Esophagus squamous epithelium (tissue), 5 donors: ENCODE measurements at places on chromosomes 12 and 14.

GRCh38 chr14:68981539-68981976 lies 2.5 kb upstream of the ACTN1 start:
- no peak for DNase-seq

DNA sequence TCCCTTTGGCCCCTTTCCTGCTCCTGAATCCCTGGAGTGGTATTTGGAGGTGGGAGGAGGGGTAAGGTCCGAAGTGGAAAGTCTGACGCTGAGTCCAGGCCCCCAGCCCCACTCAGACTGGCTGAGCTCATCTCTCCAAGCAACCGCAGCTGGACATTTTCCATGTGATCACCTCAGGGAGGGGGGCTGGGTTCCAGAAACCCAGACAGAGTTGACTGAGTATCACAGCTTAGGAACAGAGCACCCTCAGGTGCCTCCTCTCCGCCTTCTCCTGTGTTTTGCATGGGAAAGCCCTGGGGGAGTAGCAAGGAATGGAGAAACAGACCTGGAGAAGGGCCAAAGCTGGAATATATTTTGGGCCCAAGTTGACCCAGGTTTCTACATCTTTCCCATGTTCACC lies 8.0 kb upstream of the ITGA5 start:
- no peak for DNase-seq

- DNase-seq, result no peak
Observed at GRCh38 chr14:77120771-77121743, 20.5 kb downstream of the ZDHHC22 start.

- no peak for DNase-seq
Observed at GRCh38 chr12:4275870-4276301, 2.3 kb downstream of the CCND2 start.

DNA sequence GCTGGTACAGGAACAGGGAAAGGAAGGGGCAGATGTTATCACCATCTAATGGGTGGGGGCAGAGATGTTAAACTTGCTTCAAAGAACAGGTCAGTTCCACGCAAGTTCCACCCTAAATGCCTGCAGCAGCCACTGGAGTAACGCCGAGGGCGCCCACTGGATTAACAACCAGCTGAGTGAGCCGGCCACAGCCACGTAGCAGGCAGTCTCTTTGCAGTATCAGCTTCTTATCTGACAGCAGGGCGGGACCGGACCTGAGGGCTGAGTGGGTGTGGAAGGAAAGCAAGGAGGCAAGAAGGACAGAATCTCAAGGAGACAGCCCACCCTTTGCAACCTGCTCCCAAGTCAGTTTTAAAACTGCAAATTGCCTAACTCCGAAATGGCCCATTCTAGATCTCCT lies 38.4 kb upstream of the FOXN3 start:
- no peak for DNase-seq

GRCh38 chr14:24690492-24690891 lies 56.5 kb upstream of the GZMB start:
- no peak for DNase-seq

DNA sequence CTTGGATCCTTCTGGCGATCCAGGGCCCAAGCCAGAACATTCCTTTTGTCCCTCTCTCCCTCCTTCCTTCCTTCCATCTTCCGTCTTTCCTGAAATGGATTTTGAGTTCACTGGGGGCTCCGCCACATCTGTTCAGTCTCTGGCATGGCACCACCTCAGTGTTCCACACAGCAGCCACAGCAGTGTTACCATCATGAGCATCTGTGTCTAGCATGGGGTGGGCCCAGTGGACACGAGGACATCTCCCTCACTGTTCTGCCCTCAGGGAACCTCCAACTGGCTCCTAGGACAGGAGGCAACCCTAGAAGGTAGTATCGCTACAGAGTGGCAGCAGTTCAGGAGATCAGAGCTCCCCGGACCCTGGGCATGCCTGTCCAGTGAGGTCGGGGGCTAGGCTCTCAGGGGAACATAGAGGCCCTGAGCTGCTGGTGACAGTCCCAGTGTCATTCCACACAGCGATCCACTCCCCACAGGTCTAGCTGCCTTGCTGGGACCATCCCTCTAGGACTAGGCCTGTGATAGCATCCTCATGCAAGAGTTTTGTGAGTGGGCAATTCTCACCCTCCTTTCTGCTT lies 59.0 kb downstream of the GALNT16 start:
- no peak for DNase-seq

GRCh38 chr14:104979758-104980610 lies 1.8 kb upstream of the AHNAK2 start:
- DNase-seq, result no peak

GRCh38 chr12:89834676-89835075 lies 126.0 kb upstream of the ATP2B1 start:
- no peak for DNase-seq

DNA sequence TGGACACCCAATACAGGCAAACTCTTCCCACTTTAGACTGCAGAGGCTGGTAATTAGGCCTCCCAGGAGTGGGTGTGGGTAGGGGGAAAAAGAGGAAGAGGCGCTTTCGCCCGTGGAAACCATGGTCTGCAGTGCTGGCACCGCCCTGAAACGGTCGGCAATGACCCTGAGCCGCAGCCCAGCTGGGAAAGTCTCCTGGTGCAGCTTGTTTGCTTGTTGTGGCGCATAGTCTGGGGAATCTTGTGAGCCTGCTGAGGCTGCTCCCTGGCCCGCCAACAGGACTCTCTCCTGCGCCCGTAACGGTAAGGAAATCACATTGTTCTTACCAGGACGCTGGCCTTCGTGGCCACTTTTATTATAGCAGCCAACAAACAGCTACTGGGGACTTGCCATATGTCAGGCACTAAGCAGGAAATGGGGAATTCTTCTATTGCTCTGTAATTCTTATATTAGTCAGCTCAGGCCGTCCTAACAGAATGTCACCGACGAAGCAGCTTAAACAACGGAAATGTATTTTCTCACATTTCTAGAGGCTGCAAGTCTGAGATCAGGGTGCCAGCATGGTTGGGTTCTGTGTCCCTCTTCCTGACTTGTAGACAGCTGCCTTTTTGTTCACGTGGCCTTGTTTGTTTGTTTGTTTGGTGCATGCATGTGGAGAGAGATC lies 52.5 kb upstream of the RIN3 start:
- DNase-seq, result no peak

- no peak for DNase-seq
Observed at GRCh38 chr14:36942522-36943245, 229.7 kb downstream of the SLC25A21 start.

DNA sequence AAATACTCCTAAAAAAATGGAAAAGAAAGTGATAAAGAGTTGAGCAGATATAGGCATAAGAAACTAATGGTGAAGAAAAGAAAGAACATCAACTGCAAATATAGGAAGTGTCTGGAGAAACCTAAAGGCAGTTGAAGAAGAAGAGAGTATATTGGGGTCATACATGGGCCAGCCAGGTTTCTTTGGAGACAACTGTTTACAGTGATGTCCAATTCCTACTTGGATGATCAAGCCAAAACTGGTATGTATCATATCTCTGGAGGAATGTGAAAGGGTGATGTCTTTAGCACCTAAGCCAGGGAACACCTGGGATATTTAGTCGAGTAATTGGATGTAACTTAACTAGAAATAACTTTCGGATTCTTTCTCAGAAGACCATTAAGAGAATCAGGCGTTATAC lies 129.3 kb upstream of the FLRT2 start:
- DNase-seq, result no peak

GRCh38 chr12:1634590-1635191 lies 5.7 kb downstream of the WNT5B start:
- DNase-seq, result no peak

- DNase-seq, result no peak
Observed at GRCh38 chr14:56056031-56056430, 62.2 kb upstream of the PELI2 start.

DNA sequence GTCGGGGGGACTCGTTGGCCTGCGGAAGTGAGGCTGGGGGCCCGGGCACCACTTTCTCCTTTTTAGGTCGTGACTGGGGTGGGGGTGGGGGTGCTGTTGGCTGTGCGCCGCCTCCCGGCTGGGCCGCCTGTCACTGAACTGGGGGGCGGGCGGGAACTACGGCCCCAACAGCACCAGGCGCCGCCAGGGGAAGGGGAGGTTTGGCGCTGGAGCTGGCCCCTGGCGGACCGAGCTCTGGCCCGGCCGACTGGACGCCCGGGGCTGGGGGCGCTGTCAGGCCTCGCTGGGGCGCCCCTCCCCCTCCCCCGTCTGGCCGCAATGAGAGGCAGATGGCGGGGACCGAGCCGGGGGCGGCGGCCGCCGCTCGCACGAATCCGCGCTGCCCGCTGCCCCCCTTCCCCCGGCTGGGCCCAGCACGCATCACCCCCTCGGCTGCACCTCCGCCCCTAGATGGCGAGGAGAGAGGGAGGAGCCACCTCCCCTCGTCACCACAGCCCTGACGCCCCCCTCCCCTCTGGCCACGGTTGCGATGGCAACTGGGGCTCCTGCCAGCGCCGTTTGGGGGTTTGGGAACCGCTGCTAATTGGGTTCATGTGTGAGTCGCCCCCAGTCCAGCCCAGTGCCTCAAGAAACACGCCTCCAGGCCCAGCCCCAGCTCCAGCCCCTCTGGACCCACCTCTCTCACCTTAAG lies 723 bp downstream of the NFATC4 start:
- no peak for DNase-seq
